ENCODE measurements at places on chromosomes 5 and 9. TPM values are rescaled to one million over a fixed set of nuclear protein-coding genes. Genes with fewer than 3 reads are reported as not detected.

Gene C5orf58
- total RNA-seq, result not detected

Gene FAM221B
- total RNA-seq, result not detected

GRCh38 chr5:128334010-128334716 lies 203.9 kb downstream of the FBN2 start:
- no peaks in the 10 kb centered on the region for H3K36me3 ChIP-seq
- no peaks in the 10 kb centered on the region for H3K4me1 ChIP-seq
- H3K4me3 ChIP-seq, result no peak overlapping the region
- no peak overlapping the region for H3K27ac ChIP-seq
- no peaks in the 10 kb centered on the region for H3K27me3 ChIP-seq

DNA sequence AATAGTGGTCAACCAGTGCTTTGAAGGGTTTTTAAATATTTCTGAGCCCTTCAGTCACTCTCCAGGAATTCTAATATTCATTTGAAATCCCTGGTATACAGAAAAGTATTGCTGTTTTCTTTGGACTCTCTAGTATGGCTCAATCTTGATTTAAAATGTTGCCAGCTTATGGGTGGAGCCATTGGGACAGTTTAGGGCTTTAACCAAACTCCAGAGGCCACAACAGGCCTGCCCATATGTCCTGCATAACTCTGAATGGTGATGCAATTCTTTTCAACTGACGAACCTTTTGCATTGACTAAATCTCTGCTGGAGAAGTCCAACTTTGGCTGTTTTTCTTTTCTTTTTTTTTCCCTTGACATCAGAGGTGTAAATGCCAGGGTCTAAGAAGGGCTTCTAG lies 10.3 kb upstream of the ANKHD1 start:
- H3K27me3 ChIP-seq, result no peaks in the 10 kb centered on the region
- DNase-seq, result no peak
- no peak overlapping the region for H3K4me3 ChIP-seq
- H3K36me3 ChIP-seq, result no peaks in the 10 kb centered on the region
- H3K27ac ChIP-seq, result no peak overlapping the region
- peaks cover 3% of the 10 kb centered on the region for H3K4me1 ChIP-seq

DNA sequence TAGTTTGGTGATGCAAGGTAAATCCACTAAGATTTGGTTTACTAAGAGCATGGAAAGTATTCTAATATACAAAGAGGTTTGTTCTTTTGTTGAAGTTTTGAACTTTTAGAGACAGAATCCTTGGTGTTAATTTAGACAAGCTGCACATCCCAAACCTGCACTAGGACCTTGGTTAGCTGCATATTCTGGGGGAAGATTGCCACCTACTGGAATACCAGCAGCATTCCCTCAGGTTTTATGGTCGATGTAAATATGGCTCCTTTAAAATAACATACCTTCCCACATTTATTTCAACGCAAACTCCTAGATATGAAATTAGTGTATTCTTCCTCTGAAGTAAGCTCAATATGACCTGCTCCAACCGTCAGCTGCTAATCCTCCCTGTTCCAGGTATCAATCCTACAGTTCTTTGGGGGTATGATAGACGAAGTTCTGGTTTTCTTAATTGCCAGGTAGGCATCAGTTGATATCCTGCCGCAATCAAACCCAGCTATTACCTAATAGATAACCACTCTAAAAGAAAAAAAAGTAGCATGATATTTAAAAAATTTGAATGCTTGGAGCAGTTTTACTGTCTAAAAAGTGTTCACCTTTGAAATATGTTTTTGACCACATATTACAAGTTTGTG lies 624.1 kb downstream of the ISL1 start:
- H3K36me3 ChIP-seq, result no peaks in the 10 kb centered on the region
- no peak overlapping the region for H3K27ac ChIP-seq
- DNase-seq, result no peak
- no peak overlapping the region for H3K4me3 ChIP-seq
- no peaks in the 10 kb centered on the region for H3K4me1 ChIP-seq

DNA sequence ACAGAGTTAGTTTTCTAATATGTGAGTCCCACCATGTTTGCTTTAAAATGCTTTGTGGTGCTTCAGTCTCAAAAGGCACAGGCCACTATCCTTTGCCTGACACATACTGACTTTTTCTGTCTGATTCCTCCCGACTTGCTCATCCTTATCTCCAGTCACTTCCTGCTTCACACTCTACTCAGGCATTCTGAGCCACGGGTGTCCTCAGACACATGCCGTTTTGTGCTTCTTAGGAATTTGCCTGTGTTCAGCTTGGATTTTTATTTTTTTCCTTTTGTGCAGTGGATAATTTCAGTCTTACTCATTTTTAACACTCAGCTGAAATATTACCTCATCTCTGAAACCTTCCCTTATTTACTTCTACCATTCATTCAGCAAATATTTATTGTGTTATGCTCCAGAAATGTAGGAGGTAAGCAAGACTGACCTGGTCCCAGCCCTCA lies 54.1 kb downstream of the MAN2A1 start:
- H3K27ac ChIP-seq, result no peak overlapping the region
- no peak for DNase-seq
- H3K27me3 ChIP-seq, result no peaks in the 10 kb centered on the region
- H3K36me3 ChIP-seq, result peaks cover 38% of the 10 kb centered on the region
- no peak overlapping the region for H3K4me3 ChIP-seq

- no peak overlapping the region for H3K4me3 ChIP-seq
- no peak overlapping the region for H3K27ac ChIP-seq
- no peaks in the 10 kb centered on the region for H3K4me1 ChIP-seq
- H3K36me3 ChIP-seq, result no peaks in the 10 kb centered on the region
Observed at GRCh38 chr5:110838961-110839360, 100.2 kb downstream of the SLC25A46 start.
